ENCODE measurements at places on chromosomes 16 and 17. TPM values are rescaled to one million over a fixed set of nuclear protein-coding genes. Genes with fewer than 3 reads are reported as not detected.
A peak's percentile ranks its signal among the peaks of the same experiment; 100 is the strongest.

Gene GP2
- 8.3 TPM for total RNA-seq

Gene ENPP7
- 0.11 TPM for total RNA-seq

DNA sequence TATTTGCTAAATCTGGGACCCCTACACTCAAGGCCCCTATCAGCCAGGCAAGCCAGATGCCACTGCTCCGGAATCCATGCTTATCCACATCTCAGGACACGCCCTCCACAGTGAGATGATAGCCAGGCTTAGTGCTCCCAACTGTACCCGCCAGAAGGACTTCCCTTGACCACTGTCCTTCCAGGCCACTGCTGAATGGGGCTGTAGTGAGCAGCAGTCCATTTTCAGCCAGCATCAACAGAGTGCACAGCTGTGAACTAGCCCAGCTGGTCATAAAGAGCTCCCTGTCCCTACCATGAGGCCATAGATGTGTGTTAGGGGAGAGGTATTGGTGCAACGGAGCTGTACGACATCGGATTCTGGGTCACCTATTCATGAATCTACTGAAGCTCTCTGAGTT lies 13.0 kb upstream of the MED9 start:
- no peak for DNase-seq

- DNase-seq = peak; percentile 8
These were observed 24.6 kb downstream of the MEAK7 start for GRCh38 chr16:84479716-84480450.

DNA sequence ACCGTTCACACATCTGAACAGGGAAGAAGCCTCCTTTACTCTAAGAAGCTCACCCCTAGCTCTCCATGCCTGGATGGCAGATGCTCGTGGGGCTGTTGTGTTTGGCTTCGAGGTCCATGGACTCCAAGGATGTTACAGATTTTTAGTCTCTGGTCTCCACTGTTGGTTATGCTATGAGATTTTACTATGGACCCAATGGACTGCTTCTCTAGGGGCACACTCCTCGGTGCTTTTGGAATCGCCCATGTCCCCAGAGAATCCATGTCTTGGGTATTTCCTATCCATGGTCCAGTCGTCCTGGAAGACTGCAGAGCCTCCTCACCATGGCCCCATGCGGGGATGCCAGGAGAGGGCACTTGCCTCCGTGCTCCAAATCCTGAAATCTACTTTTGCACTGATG lies 83.4 kb downstream of the KCNJ12 start:
- DNase-seq = no peak

Gene OR3A3
- total RNA-seq = not detected

DNA sequence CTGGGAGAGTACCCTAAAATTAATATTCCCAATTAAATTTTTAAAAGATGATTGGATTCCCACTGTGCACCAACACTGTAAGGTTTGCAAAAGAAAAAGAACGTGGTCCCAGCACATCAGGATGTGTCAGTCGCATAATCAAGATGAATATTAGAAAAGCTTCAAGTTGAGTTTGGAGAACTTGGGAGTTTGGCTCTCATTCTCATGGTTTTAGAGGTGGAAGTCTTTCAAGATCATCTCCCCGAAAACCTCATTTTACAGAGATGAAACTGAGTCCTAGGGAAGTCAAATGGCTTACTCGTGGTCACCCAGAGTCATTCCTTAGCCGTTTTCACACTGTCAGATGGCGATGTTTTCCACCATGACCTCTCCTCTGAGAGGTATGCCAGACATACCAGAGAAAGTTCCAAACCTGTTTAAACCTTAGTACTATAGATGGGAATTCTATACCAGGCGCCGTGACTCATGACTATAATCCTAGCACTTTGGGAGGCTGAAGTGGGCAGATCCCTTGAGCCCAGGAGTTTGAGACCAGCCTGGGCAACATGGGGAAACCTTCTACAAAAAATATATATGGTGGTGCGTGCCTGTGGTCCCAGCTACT lies 1.2 kb downstream of the SEC14L1 start:
- DNase-seq = no peak

DNA sequence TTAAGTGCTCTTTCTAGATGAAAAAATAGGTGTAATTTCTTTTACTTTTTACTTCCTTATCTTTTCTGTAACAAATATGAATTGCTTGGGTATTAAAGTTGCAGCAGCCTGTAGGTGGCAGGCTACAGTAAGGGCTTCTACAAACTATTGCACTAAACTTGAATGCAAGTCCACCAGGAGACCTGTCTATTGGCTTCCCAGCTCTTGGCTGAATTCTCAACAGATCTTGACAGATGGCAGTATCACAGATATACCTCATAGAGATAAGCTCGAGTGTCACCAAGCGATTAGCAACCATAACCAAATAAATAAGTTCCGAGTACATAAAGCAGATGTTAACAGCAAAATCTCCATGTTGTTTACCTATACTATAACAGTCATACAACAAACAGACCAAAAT lies 5.9 kb downstream of the BBS2 start:
- DNase-seq = no peak

GRCh38 chr16:86949630-86950029 lies 367.6 kb downstream of the C16orf95 start:
- no peak for DNase-seq

DNA sequence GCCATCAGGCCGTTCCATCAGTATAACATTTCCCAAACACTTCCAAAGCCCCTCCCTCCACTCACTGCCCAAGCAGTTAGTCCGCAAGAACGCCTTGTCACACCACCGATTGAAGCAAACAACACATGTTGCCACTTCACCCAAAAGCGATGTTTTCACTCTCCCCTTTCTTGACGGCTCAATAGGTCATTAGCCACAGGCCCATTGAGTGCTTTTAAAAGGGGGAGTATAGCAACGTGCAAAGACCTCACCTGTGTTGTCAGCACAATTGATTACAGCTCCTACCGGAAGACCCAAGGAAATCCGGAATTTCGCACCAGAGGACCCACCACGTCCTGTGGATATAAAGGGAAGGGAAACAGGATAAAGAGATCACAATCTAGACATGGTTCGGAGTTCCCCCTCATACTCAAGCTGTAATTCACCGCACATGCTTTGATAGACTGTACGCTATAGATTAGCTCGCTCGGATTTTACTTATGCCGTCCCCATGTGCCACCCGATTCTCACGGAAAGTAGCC lies 690 bp downstream of the RPL23 start:
- DNase-seq = no peak

- DNase-seq = no peak
These were observed 7.1 kb upstream of the ARL5C start for GRCh38 chr17:39173080-39173479.

Gene CES1
- 2.0 TPM for total RNA-seq

DNA sequence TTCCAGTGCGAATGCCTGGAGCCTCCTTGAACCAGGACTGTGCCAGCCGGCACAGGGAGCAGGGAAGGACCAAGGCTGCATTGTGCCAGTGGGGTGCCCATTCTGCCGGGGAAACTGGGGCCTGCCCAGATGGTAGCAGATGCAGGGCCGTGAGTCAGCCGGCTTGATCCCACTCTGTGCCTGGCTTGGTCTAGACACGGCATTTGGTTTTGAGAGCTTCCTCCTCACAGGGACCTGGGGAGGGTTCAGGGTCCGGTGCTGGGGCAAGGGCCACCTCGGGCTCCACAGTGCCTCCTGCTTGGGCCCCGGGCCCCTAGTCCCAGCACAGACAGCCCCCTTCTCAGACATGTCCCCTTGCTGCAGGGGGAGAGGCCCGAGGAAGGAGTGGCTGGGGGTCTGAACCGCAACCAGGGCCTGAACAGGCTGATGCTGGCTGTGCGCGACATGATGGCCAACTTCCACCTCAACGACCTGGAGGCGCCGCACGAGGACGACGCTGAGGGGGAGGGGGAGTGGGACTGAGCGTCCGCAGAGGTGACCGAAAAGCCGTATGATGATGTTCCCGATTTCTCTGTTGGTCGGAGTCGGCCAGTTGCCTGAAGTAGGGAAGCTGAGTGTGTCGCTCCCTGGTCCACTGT lies 7.8 kb upstream of the MC1R start:
- no peak for DNase-seq

- DNase-seq = no peak
These were observed 144.6 kb upstream of the PLCG2 start for GRCh38 chr16:81634380-81635062.

DNA sequence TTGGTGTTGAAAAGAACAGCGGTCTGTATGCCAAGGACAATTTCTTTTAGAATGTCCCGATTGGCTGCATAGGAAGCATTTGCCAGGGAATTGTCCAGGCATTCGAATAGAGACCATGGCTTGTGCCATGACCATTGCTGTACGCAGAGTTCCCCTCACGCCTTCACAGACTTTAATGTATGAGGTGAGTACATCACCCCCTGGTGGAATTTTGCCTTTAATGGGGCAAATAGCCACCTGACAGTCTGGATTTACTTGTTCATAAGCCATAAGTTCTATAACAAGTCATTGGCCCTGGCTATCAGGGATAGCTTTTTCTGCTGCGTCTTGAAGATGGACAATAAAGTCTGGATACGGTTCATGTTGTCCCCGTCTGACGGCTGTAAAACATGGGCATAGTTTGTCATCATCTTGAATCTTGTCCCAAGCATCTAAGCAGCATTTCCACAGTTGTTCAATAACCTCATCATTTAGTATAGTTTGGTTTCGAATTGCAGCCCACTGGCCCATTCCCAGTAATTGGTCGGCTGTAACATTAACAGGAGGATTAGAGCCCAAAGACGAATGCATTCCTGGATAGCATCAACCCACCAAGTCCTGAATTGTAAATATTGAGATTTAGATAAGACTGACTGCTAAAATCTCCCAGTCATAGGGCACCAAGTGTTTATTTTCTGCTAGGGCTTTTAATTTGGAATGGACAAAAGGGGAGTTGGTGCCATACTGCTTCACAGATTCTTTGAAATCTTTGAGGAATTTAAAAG lies 67.7 kb upstream of the ARL4D start:
- no peak for DNase-seq

Gene NEUROD2
- not detected for total RNA-seq

Gene C17orf67
- total RNA-seq = 3.0 TPM

Gene ITGAD
- total RNA-seq = not detected

Gene GINS2
- total RNA-seq = 38.0 TPM

- peak; percentile 91 for DNase-seq
These were observed at the start of gene BICDL2 for GRCh38 chr16:3036726-3037315. Gene BICDL2, minus strand, starts transcription at chr16:3036944. Its CDS starts 1,448 bp downstream, at chr16:3035496.

Gene MT1G
- 333 TPM for total RNA-seq

Measured in WTC11 (cell line).